M059J (cell line): ENCODE measurements at places on chromosomes 7 and 10. TPM values are rescaled to one million over a fixed set of nuclear protein-coding genes. Genes with fewer than 3 reads are reported as not detected.

Gene OR9A2
- total RNA-seq = not detected in 2 replicates

Gene INA
- total RNA-seq = not detected in 2 replicates

Gene SYT15
- 0.02 and 0.05 TPM in 2 replicates for total RNA-seq

Gene NUTM2E
- total RNA-seq = 0.05 TPM in 1 of 2 replicates, not detected in the other

Gene GFRA1
- 32.2 and 49.4 TPM in 2 replicates for total RNA-seq

Gene SLC16A9
- 0.07 TPM in 1 of 2 replicates, not detected in the other for total RNA-seq

Gene BHLHA15
- not detected in 2 replicates for total RNA-seq

Gene CALD1
- total RNA-seq = 243 and 296 TPM in 2 replicates

Gene ASL
- 39.1 and 39.9 TPM in 2 replicates for total RNA-seq

Gene WNT16
- total RNA-seq = 0.17 TPM in 1 of 2 replicates, not detected in the other

Gene OR2A5
- not detected in 2 replicates for total RNA-seq

Gene LIPF
- total RNA-seq = not detected in 2 replicates

Gene HMX3
- not detected in 2 replicates for total RNA-seq

Gene LLCFC1
- not detected in 2 replicates for total RNA-seq

Gene TMEM229A
- total RNA-seq = not detected in 2 replicates

Gene SPDYE8
- not detected in 2 replicates for total RNA-seq

Gene NEBL
- total RNA-seq = 0.05 TPM in 1 of 2 replicates, not detected in the other

Gene HABP2
- not detected in 2 replicates for total RNA-seq

Gene SLC4A2
- 101 and 105 TPM in 2 replicates for total RNA-seq

Gene ZNF365
- 2.9 and 3.2 TPM in 2 replicates for total RNA-seq
